Stimulated activated CD8-positive, alpha-beta memory T cell treated with anti-CD3 and anti-CD28 coated beads, Interleukin-15, amount 100 ng/mL, for 4 hours (primary cell): ENCODE measurements at places on chromosomes 3 and 15.
A peak's percentile ranks its signal among the peaks of the same experiment; 100 is the strongest.

- no peak for DNase-seq
Observed at GRCh38 chr3:22621205-22621809, 581.8 kb upstream of the UBE2E2 start.

DNA sequence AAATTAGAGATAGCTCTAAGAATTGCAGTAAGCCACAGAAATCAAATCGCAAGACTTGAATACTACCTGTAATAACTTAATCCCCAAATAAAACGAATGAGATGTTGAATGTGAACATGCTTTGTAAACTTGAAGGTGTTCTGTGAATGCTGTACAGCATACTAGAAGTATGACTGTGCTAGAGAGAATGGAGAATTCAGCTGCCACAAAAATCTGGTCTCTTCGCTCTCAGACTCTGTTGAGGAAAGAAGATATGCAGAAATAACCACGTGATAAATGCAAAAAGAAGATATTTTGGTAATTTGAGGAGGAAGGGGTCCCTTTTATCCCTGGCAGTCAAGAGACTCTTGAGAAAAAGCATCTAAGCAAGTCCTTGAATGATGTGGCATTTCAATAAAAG is 37.3 kb downstream of the ZBTB38 start:
- DNase-seq = no peak

- no peak for DNase-seq
Observed at GRCh38 chr3:101513419-101513986, 491 bp upstream of the SENP7 start.

DNA sequence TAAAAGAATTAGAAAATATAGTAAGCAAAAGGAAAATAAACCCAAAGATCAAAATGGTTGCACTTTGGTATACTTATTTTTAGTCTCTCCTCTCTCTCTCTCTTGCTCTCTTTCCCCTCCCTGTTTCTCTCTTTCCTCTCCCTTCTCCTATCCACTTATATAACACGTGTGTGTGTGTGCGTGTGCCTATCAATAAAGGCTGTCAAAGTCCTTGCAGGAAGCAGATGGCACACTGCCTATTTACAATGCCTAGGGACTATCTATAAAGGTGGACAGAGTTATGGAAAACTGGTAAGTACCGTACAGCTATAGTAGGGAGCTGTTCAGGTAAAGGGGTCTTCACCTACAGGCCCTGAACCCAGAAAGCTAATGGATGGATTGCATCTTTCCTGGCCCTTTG is 161.6 kb downstream of the SQOR start:
- DNase-seq = no peak

DNA sequence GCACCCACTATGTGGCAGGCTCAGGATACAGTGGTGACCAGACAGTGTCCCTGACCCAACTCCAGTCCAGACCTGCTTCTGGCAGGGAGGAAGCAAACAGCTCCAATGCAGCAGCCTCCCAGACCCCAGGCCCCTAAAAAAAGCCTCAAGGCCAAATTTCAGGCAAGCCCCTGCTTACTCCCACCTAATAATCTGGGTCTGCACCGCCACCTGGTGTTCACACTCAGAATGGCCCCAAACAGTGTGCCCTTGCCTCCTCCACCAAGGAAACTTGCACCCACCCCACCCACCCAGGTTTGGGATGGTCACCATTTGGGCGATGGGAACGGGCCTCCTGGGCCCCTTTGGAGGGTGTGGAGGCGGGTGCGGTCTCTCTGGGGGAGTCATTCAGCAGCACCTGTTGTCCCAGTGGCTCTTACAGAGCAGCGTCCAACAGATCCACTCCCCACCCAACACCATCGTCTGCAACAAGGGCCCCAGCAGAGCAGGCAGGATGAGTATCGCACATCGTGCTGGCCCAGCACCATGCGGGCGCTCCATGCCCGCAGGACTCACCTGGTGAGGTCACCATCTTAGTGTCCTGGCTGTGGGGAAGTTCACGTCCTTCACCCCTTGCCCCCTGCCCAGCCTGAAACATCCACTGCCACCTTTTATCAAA is 17.3 kb downstream of the C3orf18 start:
- DNase-seq = no peak

GRCh38 chr3:194472290-194472920 is 14.4 kb downstream of the ATP13A3 start:
- DNase-seq = no peak

- no peak for DNase-seq
Observed at GRCh38 chr3:78994174-78995027, 773.4 kb downstream of the ROBO1 start.

- no peak for DNase-seq
Observed at GRCh38 chr15:92624401-92624991, 31.1 kb downstream of the FAM174B start.

DNA sequence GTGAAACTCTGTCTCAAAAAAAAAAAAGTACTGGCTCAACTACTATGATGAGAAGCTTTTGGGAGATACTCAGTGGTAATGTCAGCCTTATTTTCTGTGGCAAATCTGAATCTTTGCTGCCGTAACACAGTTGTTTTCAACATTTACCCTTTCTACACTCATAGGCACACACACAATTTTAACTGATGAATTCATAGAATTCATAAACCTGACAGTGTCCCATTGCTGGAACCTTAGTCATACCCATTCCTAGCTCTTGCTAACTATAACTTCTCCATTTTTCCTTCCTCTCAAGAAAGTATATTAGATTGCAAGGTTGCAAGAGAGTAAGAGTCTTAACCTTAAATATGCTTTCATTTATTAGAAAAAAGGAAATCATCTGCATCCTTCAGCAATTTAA is 496.6 kb downstream of the FHIT start:
- no peak for DNase-seq

GRCh38 chr3:37030588-37030987 is 37.3 kb downstream of the MLH1 start:
- no peak for DNase-seq

DNA sequence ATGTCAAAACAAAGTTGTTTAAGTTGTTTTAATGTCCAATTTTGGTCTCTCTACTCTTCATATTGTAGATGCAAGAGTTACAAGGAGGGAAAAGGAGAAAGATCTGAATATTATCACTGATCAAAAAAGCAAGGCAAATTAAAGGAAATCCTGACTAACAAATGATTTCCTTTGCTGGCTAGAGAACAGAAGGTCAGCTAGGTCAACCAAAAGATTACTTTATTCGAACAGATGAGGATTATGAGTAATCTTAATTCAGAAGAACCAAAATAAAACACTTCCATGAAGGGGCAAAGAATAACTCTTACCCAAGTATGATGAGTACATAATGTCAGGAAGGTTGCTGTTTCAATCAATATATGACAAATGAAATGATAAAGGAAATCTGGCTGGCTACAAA is 33.8 kb downstream of the CPNE4 start:
- no peak for DNase-seq

DNA sequence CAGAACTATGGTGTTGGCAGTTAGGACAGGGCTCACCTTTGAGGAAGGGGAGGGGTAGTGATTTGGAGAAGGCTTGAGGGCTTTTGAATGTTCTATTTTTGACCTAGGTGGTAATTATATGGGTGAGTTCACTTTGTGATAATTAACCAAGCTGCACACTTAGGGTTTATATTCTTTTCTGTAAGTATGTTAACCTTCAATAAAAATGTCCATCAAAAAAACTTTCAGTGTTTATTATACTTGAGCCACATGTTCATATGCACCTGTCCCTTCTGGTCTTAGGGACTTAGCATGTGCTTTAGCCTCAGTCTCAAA is 28.4 kb downstream of the PDE8A start:
- no peak for DNase-seq

- no peak for DNase-seq
Observed at GRCh38 chr3:191330530-191331048, 263 bp upstream of the UTS2B start.

GRCh38 chr3:194971965-194972364 is 286.3 kb downstream of the FAM43A start:
- no peak for DNase-seq

DNA sequence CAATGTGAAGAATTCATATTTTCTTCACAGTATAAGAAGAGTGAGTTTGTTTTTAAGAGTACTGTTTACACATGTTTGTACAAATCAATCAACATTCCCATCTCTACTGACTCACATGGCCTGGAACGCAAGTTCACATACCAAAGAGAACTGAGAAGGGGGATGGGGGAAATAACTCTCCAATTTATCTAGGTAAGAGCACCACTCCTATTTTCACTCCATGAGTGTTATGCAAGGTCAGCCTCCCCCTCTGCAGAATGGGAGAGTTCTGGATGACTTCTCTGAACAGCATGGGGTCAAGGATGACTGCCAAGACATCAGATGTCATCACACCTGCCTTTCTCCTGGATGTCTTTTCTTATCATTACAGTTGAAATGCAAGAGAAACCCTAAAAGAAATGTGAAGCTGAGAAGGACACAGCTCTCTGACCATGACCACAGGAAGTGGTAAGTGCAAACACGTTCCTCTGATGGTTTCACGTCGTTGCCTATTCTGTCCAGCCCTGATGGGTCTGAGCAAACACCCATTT is 95.2 kb downstream of the SEMA6D start:
- no peak for DNase-seq

DNA sequence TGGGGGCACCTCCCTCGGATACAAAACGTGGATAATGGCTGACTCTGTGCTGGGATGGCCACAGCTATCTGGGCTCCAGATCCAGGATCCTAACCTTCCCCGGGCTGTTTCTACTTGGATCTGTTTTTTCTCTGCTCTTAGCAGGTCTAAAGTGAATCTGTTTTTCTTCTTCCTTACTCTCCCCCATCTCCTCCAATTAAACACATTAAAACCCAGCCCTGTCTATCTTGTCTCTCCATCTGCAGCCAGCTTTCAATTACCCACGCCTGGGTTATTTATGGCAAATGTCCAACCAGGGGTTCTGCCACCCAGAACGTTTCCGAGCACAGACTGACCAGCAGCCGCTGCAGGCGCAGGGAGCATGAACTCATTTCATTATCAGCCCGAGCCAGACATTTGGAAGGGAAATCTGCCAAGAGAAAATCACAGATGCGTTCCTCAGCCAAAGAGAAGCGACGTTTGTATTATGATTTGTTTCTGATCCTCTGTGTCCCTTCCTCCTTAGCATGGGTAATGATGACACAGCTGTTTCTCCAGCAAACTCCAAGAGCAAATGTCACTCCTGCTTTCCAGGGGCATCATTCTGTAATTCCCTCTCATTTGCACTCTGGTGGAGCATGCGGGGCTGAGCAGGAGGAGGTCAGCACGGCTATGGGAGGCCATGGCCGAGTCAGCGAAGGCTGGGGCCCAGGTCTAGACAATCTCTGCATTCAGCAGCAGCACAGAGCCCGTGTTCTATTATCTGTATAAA is 42.0 kb downstream of the UMPS start:
- no peak for DNase-seq

- DNase-seq = no peak
Observed at GRCh38 chr3:148759430-148759829, 61.7 kb downstream of the AGTR1 start.

GRCh38 chr3:121477589-121477988 is 68.2 kb downstream of the POLQ start:
- no peak for DNase-seq

GRCh38 chr3:107910713-107911259 is 180.0 kb downstream of the CD47 start:
- DNase-seq = no peak

DNA sequence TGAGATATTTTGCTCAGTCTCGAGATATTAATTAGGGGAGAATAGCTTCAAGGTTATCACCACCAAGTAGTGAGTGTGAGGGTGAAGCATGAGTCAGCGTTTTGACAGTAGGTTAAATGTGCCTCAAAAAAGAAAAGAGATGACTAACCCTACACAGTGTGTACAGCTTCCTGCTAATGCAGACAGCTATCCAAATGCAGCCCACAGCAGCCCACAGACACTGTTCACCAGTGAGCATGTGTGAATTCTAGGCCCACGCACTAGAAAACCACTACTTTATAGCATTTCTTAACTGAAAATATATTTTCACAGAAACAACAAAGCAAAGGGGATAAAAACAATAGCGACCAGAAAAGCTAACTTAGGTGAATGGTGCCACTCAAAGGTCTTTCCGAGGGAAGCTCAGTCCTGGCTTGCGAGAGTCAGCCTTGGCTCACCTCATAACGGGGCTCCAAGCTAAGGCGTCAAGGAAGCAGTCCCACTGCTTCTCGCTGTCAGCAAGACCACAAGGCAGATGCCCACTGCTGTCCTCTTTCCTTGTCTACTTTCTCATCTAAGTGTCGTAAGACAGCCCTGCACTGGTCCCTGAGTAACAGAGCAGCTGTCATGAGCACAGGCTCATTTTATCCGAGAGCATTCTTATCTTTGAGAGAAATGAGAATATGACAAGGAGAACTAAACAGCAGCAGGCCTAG is 47.6 kb downstream of the TXNRD3 start:
- DNase-seq = peak; percentile 9

GRCh38 chr3:110413807-110414748 is 657.5 kb upstream of the NECTIN3 start:
- DNase-seq = no peak
